ENCODE measurements at places on chromosomes 4 and X.

DNA sequence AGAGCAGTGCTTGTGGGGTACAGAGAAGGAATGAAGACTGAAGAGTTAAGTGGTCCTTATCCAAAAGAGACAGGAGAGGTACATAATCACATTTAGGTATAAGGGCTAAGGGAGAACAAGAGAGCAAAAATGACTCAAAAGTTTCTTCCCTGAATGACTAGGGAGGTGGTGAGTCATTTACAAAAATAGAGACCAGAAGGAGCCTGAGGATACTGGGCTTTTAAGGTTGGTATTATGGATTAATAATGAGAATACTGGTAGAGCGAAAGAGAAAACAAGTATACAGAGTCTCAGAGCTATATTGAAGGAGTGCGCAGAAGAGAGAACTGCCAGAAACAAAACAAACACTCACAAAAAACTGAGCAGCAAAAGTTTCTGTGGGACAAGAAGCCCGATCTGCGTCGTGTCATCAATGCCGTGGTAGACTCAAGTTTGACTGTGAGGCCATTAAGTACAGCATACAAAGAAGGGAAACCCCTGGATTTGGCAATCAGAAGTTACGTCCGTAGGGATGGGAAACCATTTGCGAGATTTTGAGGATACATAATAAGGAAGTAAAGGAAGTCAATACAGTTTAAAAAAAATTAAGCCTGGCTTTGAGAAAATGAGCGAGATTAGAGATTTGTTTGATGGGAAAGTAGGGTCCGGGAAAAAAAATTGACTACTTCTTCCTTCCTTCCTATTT is 129.1 kb upstream of the STIM2 start:
- DNase-seq: no peak

GRCh38 chr4:140268186-140268841 is 105.1 kb upstream of the SCOC start:
- DNase-seq: no peak

- no peak for DNase-seq
These were observed 934.3 kb upstream of the SLIT2 start for GRCh38 chr4:19317377-19317776.

DNA sequence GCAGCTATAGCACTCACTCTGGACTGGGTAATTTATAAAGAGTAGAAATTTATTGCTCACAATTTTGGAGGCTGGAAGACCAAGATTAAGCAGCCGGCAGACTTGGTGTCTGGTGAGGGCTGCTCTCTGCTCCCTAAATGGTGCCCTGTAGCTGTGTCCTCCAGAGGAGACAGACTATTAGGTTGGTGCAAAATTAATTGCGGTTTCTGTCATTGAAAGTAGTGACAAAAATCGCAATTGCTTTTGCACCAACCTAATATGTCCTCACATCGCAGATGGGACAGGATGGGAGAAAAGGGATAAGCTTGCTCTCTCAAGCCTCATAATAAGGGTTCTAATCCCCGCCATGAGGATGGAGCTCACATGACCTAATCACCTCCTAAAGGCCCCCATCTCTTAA is 258.1 kb upstream of the VCX3A start:
- no peak for DNase-seq

- DNase-seq: no peak
These were observed 190.0 kb upstream of the EMCN start for GRCh38 chr4:100707786-100708185.

DNA sequence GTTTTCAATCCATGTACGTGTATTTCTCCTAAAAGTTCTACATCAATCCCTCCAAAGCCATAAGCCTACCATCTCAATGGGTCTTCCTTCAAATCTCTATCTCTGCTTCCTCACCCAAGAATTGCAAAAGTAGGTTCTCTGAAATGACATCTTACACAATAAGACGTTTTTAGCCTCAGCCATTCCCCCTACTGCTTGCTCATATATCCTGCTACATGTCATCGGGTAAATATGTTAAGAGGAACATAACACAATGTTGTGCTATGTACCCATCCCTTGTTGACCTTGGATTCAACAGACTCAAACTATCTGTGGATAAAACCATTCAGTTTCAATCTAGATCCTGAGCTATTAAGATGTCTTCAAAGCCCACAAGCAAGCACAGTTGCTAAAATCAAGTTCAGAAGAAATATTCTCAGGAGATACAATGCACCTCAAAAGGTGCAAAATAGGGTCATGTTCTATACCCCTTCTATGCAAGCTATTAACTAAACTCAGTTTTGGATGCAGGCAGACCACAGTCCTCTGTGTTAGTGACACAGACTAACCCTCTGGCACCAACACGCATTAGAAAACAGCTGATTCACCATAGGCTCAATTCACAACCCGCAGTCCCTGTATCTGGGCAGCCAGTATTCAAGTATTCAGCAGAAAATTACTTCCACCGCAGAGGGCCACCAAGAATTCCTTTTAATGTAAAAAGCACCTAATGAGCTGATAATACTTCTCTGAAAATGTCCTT is 56.8 kb downstream of the CD99L2 start:
- no peak for DNase-seq

GRCh38 chrX:20530406-20530921 is 263.8 kb upstream of the RPS6KA3 start:
- DNase-seq: peak; percentile 52

- DNase-seq: peak; percentile 70
These were observed 110.6 kb upstream of the PNPLA4 start for GRCh38 chrX:8037593-8038348.
